ENCODE measurements at places on chromosomes 11 and 22. TPM values are rescaled to one million over a fixed set of nuclear protein-coding genes. Genes with fewer than 3 reads are reported as not detected.

Gene LRRC74B
- total RNA-seq = not detected

Gene GLB1L3
- total RNA-seq = 0.43 TPM

Gene LRP4
- 14.0 TPM for total RNA-seq

DNA sequence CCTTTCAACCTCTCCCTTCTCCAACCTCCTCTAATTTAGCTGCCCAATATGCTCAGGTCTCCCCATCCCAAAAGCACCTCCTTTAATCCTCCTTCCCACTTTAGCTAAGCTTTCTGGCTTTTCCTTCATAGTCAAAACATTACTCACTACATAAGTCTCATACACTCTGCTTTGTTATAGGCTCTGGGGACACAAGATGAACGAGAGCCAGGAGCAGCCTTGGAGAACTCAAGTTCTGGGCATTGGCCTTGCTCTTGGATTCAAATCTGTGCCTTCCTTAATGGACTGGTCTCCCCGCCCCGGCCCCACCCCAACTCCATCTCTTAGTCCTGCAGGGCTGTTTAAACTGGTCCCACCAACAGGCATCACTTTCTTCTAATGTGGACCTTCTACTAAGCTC lies 11.4 kb upstream of the HPX start:
- no peak for DNase-seq

DNA sequence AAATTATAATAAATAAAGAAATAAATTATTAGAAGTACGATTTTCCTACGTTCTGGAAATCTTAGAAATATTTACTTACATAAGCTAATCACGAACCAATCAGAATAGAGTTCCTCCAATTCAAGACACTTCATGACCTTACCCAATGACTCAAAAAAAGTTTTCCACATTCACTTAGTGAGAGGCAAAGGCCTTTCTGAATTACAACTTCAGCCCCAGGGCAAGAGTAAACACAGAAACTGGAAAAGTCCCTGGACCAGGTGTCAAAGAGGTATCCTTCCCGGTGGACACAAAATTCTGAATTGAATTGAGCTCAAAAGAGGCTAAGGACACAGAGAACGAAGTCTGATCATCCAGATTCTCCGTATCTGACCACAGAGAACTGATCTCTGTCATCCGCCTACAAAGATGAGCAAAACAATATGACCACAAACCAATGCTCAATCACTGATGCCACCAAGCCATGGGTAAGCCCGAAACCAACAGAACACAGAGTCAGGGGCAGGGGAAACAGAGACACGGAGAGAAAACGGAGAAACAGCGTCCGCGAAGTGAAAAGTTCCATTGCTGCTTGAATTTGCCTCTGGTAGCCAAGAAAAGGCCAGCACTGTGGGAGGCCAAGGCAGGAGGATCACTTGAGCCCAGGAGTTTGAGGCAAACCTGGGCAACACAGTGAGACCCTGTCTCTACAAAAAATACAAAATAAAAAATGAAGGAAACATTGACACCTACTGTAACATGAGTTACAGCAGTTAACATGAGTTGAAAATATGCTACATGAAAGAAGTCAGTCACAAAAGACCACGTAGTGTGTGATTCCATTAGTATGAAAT lies 6.8 kb downstream of the BID start:
- no peak for DNase-seq

DNA sequence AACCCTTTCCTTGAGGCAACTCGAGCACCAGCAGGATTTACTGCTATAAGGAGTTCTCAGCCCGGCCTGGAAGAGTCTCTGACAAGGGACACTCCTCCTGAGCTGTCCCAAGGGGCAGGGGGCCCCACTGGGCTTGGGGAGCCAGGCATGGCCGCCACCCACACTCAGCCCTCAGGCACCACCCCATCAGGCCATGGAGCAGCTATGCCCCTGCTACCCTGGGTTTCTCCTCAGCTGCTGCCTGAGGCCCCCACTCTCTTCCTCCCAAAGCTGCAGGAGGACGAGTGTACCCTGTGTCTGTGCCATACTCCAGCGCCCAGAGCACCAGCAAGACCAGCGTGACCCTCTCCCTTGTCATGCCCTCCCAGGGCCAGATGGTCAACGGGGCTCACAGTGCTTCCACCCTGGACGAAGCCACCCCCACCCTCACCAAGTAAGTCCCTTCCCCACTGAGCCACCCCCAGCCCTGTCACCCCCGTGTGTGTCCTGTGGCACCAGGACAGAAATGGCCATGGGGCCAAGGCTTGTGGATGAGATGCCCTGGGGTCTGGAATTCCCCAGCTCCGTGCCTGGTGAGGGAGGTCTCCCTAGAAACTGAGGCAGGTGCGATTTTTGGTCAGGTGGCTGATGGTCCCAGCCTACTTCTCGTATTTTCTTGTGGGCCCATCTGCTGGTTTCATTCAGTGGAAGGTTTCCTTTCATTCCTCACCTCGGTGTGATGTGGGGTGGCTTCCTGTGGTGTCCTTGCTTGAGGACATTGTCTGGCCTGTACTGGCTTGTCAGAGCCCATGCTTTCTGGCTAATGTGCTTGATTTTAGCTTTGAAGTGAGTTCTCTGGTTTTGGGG lies 28.4 kb downstream of the TAB1 start:
- DNase-seq = no peak

DNA sequence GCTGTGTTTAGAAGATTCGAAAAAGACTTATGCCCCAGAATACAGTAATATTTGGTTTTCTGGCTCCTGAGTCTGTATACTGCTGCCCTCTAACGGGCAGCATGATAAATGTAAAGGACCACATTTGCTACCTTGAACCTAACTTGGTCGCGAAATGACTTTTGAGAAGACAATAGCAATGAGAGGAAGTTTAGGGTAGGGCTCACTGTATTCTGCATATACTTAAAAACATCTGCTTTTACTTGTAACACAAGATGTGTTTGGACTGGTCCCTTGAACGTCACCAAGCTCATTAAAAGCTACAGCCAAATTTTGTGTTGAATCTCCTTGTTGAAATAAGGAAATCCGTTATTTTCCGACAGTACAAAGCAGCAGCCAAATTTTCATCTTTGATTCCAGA lies 309.1 kb downstream of the SWAP70 start:
- DNase-seq = no peak

DNA sequence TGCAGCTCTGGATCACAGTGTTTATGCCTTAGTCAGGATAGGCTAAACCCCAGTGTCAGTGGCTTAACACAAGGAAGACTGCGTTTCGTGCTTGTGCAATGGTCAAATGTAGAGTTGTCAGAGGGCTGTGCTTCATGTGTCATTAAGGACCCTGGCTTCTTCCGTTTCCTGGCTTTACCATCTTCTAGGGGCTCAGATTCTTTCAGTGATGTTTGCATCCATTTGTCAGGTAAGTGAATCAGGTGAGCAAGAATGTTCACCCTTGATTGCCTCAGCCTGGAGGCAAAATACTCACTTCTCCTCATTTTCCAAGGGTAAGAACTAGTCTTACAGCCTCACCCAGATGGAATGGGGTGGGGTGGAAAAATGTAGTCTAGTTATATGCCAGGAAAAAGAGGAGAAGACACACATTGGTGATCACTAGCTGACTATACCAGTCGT lies 20.5 kb upstream of the AMOTL1 start:
- no peak for DNase-seq

DNA sequence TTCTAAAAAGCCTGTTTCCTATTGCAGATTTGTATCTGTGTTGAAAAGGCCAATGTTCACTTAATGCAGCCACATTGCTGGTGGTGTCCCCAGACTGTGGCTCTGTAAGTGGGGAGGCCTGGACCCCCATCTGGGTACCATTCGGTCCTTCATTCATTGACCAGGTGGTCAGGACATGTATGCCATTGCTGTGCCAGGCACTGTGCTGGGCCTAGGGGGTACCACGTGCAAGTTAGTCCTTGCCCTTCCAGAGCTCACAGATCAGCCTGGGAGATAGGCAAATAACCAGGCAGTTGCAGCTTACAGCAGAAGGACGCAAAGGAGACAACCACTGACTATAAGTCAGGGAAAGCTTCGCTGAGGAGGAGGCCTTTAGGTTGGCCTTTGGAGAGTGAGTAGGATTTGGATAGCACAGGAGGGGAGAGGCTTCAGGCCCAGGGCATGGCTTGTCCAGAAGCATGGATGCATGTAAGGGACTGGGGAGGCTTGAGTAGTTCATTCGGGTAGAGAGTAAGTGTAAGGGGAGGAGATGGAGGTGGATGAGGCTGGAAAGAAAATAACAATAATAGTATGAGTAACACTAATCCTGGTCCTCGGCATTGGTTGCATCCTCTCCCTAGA lies 5.0 kb downstream of the PRDM11 start:
- DNase-seq = no peak

GRCh38 chr11:74278721-74279161 lies 32.7 kb downstream of the P4HA3 start:
- no peak for DNase-seq

- peak; percentile 49 for DNase-seq
Measured at GRCh38 chr11:116731097-116731761, 41.6 kb downstream of the BUD13 start.

DNA sequence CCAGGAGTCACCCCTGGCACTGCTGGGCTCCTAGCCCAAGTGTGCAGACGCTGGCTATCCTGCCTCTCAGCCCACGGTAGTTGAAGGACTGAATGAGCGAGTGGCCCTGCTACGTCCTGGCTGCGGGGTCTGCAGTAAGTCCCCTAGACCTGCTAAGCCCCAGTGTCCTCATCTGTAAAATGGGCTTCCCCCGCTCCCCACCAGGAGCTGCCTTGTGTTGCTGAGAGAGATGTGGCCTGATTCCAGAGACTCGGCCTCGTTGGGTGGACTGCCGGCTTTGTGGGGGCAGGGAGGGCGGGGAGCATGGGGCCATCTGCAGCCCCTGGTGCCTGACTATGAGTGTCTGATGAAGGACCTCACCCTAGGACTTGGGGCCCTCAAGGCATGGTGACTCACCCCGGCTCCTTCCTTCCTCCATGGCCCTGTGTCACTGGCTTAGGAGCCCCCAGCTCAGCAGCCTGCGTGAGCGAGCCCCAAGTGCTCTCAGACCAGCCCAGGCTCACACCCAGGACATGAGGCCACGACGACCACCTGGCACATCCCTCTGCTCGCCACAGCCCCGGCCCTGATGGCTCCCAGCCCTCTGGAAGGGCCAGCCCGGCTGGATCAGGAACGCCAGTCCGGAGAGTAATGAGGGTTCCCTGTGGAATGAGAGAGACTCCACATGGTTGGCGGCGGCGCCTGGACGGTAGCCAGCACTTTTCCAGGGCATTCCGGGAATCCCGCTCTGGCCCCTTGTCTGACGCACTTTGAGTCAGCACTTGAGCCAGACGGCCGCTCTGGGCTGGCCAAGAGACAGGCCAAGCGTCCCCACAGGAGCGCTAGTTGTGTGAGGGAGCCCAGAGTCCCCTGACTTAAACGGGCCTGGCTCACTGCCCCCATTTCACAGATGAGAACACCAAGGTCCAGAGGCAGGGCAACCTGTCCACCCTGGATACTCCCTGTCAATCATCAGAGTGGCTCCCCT lies 50.5 kb upstream of the SHISAL1 start:
- DNase-seq = peak; percentile 89

- no peak for DNase-seq
Measured at GRCh38 chr11:61919705-61920631, 2.6 kb upstream of the RAB3IL1 start.

GRCh38 chr11:57776031-57776521 lies 14.5 kb downstream of the CTNND1 start:
- DNase-seq = no peak

DNA sequence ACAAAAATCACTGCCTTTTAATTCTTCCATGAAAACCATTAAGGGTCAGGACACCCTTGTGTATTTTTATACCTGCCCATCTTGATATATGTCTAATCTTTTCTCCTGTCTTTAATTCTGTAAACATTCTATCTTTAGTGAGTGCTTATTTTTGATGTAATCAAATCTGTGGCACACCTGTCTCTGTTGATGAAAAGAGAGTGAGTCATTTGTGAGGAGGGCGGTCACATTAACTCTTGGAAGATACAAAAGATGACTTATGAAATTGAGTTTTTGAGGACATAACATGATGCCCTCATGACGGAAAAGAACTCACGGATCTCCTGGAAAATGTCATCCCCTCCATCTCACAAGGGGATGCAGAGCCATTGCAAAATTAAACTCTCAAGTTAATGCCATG lies 206.5 kb upstream of the PGR start:
- DNase-seq = no peak

- DNase-seq = no peak
Measured at GRCh38 chr11:95542868-95543551, 246.6 kb downstream of the FAM76B start.

GRCh38 chr11:43555186-43555585 lies 125.4 kb upstream of the HSD17B12 start:
- DNase-seq = no peak

GRCh38 chr11:116314006-116314405 lies 458.8 kb downstream of the BUD13 start:
- DNase-seq = no peak

- DNase-seq = no peak
Measured at GRCh38 chr11:43930868-43931716, 11.3 kb upstream of the C11orf96 start.

Data from upper lobe of right lung (tissue), 1 donor.